Activated naive CD4-positive, alpha-beta T cell treated with Interleukin-2 at 50 U/mL for 16 hours (primary cell): ENCODE measurements at places on chromosomes 7 and 10.

DNA sequence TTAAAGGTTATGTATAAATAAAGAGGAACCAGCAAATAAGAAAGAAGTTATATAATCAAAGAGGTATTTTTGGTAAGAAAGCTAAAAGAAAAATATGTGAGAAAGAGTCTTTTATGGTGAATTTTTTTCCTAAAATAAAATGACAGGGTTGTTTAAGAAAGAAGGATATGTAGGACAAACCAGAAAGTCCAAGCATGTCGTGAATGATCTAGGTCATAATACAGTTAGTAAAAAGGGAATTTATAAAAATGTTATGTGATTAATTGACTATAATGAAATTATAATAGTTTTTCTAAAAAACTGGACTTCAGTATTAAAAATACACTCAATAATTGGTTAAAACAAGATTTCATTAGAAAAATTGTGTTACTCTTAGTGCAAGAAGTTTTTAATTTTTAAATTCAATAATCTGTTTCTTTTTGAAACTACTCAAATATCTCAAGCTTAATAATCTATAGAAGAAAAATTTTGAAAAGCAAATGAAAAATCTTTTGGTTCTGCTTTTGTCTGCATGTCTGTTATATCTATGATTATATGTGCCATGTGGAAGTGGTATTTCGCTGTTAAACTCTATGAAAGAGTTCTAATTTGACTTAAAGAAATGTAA lies 23.3 kb downstream of the AVL9 start:
- DNase-seq, result no peak

GRCh38 chr7:38685851-38686250 lies 54.7 kb upstream of the AMPH start:
- DNase-seq, result no peak

GRCh38 chr10:120077707-120078492 lies 185.4 kb downstream of the SEC23IP start:
- no peak for DNase-seq

DNA sequence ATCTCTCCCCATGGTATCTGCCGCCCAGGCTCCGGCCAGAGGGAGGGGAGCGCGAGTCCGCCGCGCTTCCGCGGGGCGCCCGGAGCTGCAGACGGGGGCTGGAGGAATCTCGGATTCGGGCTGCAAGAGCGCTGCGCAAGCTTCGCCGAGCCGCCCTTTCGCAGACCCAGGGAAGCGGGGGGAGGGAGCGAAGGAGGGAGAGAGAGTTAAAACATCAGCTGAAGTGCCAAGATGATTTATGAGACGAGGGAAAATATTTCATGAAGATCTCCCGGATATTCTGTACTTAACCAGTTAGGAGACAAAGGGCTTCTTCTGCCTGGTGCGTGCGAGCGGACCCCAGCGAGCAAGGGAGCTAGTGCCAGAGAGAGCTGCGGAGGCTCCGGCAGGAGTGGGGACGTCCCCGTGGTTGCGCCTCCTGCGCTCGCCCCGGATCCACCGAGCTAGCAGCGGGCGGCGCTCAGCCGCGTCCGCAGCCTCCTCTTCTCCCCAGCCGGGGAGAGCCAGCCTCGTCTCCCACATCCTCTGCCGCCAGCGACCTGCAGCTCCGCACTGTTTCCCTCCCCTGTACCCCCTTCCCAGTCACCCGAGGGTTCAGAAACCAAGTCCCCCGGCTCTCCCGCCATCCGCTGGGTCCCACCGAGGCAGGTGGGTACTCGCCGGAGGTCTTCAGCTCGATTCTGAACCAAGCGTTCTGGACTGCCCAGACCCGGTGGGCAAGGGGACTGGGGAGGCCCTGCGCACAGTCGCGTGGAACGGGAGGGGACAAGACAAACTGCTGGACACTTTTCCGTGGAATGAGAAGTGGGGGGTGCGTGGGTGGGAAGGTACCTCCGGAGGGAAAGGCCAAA lies 1.0 kb upstream of the PAX2 start:
- no peak for DNase-seq

DNA sequence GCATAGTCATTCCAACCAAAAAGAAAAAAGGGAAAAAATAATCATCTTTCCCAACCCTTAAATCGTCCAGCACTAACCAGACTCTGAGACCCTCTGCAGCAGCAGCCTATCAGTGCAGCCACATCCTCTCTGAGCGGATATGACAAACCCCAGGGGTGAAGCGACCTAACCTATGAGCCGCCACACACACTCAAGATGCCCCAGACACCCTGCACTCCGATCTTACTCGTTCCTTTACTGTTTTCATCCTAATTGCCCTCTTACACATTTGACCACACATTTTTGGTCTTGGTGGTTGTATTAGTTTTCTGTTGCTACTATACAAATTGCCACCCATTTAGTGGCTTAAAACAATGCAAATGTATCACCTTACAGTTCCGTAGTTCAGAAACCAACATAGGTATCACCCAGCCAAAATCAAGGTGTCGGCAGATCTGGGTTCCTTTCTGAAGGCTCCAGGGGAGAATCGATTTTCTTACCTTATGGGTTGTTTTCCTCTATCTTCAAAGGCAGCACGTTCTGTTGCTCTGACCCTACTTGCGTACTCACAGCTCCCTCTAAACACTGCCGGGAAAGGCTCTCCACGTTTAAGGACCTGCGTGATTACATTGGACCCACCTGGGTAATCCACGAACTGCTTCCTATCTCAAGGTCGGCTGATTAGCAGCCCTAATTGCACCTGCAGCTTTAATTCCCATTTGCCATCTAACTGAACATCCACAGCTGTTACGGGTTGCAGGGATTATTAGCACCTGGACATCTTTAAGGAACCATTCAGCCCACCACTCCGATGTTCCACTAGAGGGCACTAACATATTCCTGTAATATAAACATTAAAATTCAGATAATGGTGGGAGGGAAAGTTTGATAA lies 37.3 kb upstream of the PRSS1 start:
- DNase-seq, result peak; percentile 20

DNA sequence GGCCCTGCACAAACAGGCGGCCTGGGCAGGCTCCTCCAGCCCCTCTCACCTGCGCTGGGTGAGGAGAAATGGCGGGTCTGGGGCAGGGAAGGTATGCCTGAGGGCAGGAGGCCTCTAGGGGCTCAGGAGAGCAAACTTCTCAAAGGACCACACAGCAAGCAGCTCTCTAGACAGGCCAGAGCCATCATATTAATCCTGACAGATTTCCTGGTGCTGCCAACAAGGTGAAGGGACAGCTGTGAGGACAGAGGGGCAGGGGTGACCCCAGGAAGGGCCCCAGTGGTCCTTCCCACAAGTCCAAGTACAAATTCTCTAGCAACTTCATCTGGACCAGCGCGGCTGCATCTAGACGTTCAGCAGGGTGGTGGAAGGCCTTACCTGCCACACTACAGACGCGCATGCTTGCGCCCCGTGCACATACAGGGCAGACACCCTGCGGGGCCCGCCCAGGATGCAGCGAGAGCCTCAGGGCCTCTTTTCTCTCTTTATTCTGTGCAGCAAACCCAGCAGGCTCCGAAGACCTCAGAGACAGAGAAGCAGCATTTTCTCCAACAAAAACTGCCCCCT lies 62.1 kb downstream of the ZRANB1 start:
- no peak for DNase-seq

DNA sequence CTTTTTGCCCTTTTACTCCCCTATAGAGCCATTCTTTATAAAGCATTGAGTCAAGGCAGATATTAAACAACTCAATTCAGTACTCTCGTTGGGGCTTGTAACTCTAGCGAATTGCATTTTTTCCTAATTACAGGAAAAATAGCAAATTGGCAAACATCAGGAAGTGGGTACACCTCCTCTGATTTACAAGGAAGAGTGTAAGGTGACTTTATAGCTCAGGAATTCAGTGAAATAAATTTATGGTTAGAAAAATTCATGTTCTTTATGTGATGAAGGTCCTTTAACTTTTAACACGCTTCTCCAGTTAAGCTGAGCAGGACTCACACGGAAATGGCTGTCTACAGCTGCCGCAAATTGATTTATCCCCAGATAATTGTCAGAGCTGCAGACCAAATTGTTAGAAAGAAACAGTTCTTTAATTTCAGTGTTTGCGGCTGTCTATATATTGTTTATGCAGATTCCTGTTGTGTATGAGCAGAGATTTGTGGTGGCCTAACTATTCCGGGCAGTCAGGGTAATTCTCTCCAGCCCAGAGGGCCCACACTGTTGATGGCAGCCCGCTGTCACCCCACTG lies 151.1 kb upstream of the MKI67 start:
- DNase-seq, result no peak

DNA sequence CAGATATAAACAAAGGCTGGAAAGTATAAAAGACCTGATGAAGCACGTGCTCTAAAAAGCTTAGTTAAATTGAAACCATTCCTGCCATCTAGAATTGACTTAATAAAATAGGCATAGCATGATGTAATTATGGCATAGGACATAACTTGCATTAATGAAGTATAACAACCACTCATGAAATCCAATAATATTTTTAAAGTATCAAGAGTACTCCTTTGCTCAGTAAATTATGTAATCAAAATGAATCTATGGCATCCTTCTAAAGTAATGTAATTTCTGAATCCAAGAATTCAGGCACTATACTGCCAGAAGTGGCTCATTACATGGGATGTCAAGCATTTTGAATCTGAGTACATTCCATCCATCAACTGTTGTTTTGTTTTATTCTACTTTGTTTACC lies 548.5 kb upstream of the NRP1 start:
- DNase-seq, result no peak

DNA sequence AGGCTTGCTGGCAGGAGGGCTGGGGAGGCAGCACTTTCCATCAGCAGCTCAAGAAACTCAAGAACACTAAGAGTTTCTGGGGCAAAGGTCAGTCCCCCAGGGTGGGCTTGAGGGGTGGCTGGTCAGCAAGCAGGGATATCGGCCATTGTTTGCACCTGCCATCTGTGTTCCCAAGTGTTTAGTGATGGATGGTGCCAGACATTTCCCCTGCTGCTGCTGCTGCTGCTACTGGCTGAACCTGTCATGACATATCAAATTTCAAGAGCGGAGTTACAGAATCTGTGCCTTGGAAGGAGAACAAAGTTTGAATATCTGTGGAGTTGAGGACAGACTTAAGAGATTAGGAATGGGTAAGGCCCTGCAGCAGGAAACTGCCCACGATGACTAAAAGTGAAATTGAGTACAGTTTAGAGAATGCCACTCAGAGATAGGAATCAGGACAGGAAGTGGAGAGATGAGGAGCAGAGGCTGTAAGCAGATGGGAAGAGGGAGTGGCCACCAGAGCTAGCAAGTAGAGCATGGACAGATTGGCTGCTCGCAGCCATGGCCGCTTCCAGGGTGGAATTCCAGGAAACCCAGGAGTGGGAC lies 39.2 kb upstream of the PPP1R3C start:
- no peak for DNase-seq

DNA sequence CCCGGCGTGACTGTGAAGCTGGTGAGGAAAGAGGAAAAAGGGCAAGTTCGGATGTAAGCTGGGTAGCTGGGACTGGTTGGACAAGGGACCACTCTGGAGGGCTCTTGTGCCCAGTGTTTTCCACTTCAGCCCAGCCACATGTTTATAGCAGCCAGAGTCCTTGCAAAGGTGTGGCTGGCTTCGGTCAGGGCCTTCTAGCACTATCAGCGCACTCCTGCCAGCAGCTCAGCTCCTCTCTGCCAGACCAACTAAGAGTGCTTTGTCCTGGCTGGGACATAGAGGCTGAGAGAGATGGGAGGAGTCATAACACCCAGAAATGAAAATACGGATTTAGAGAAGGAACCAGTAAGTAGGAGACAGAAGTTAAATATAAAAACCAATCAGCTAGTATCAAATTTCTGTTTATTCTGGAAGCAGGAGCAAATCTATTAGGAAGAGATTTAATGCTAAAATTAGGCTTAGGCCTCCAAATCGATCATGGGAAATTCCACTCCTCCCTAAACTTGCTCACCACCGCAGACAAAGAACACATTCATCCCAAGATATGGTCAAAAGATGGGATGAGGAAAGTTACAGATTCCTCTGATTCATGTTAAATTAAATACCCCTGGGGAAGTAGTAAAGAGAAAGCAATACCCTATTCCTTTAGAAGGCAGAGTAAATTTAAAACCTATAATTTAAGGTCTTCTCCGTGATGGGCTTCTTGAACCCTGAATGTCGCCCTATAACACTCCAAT lies 135.0 kb downstream of the RALA start:
- DNase-seq, result no peak

GRCh38 chr7:47783456-47784223 lies 164.6 kb downstream of the PKD1L1 start:
- no peak for DNase-seq

DNA sequence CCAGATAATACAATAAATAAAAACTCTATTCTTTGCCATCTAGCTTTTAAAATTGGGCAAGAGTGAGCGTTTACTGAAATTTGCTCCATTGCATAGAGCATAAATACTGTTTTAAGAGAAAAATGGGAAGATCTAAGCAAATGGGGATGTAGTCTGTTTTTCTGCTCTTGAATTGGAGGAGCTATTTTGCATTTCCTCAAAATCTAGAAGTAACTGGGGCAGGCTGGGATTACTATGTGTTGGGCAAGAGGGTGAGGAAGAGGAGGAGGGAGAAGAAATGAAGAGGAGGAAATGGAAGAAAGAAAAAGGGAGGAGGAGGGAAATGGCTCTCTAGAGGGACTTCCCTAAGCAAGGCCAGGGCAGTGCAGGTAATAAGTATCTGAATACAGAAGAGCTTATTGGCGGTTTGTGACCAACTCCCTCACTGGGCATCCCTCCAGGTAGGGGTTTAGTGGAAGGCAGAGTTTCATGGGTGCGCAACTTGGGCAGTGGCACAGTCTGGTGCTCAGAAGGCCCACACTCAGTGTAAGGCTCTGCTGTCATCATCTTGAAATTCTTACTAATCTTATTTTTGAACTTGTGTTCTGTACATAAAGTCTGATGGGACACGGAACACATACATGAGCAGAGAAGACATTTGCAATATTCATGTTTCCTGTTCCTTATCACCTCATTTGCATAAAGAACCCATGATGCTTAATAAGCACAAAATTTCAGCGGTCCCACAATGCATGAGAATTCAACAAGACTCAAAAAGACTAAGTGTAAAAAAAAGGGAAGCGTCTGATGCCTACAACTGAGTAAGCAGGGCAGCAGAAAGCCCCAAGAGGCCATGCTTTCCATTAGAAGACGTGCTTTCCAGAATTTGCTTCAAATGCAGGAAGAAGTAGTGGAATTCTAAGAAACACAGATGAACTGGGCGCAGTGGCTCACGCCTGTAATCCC lies 116.9 kb downstream of the EVX1 start:
- no peak for DNase-seq

- no peak for DNase-seq
These were observed 38.3 kb upstream of the CDCA7L start for GRCh38 chr7:21984042-21984441.
